ENCODE measurements at places on chromosomes 2 and 18. TPM values are rescaled to one million over a fixed set of nuclear protein-coding genes. Genes with fewer than 3 reads are reported as not detected.

DNA sequence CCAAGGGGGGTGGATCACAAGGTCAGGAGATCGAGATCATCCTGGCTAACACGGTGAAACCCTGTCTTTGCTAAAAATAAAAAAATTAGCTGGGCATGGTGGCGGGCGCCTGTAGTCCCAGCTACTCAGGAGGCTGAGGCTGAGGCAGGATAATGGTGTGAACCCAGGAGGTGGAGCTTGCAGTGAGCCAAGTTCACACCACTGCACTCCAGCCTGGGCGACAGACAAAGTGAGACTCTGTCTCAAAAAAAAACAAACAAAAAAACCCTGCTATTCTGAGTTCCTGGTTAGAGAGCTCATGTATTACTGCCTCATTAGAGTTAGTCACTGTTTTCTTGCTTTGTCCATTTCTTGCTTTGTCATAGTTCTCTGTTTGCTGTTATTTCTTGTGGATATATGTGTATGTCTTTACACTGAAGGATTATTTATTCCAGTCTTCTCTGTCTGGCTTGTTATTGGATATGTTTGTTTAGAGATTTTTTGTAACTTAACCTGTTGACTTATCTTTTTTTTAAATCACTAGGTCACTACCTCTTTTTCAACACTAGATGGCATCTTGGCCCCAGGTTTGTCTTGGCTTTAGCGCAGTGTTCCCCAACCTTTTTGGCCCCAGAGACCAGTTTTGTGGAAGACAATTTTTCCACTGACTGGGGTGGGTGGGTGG is 17.0 kb downstream of the TTLL4 start:
- DNase-seq: peak; percentile 67

DNA sequence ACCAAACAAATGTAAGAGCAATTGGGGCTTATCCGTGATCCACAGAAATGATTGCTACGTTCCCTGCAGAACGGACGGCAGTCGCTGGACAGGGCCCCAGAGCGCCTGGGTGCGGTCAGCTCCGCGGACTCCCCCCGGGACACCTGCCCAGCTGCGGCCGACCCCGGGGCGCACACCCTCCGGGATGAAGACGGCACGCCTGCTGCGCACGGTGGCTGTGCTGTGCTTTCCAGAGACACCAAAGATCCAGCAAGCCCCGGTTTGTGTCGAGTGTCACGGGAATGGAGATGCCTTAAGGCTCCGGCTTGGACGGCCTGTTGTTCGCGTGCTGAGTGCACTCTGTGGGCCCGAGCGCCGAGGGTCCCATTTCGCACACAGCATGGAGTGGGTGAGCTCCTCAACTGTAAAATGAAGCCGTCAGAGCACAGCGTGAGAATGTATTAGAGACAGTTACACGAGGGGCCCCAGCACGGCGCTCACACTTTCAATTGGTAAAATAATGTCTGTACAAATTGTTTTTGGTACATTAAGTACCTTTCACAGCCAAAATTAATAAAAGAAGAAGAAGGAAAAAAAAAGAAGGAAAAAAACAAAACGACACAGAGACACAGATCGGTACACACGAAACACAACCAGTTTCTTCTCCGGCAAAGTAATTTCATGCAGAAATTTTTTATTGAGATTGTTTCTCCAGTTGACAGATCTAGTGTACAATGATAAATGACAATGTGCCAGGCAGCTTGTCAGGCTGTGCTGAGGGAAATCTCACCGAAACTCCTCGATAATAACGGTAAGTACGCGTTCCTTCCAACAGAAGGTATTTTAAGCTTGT is 615.8 kb upstream of the SALL3 start:
- peak; percentile 41 for DNase-seq

The TRIM54 gene
- 0.47 TPM for total RNA-seq

The LYG1 gene
- 2.1 TPM for total RNA-seq

- no peak for DNase-seq
These were observed 11.6 kb downstream of the EN1 start for GRCh38 chr2:118835746-118836410.

The PDCL3 gene
- total RNA-seq: 44.3 TPM

The ASPRV1 gene
- 1.4 TPM for total RNA-seq

GRCh38 chr2:186068139-186068801 is 329.7 kb downstream of the FSIP2 start:
- no peak for DNase-seq

- DNase-seq: no peak
These were observed 290.5 kb upstream of the HS6ST1 start for GRCh38 chr2:128608921-128609880.

GRCh38 chr2:53504507-53504906 is 263.1 kb upstream of the CHAC2 start:
- DNase-seq: no peak

- no peak for DNase-seq
These were observed 199.3 kb upstream of the EPAS1 start for GRCh38 chr2:46097714-46098480.

DNA sequence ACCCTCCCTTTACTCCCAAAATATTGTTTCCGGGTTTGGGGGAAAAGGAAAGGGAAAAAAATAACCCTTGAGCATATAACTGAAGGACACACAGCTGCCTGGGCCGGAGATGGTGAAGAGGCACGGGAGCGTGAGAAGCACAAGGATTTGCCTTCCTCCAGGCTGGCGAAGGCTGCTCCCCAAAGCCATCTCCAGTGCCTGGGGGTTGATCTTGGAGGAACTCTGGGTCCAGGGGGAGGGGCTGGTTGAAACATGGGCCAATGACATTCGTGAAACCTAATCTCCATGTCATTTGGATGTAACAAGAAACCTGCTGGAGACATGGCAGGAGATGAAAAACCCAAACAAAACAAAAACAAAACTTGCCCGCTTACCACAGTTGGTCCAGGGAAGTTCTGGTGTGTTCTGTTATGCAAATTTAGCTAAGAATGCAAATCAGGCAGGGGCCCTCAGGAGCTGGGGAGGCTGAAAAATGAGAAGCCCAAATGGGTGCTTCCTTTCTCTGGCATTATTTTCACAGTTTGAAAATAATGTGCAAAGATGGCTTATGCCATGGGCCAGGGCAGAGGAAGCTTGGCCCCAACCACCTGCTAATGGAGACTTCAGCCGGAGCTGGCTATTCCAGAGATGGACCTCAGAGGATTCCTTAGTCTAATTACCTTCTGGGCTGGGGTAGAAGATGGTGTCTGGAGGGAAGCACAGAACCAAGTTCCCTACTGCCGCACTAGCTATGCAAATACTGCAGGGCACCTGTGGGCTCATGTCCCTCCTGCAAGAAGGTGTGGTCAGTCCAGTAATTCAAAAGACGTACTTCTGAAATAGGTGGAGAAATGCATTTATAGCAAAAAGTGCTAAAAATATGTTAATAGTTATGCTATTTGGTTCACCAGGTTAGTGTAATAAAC is 180.9 kb downstream of the BCL2 start:
- DNase-seq: no peak

- DNase-seq: peak; percentile 74
These were observed 65.1 kb downstream of the CUL3 start for GRCh38 chr2:224520064-224520463.

DNA sequence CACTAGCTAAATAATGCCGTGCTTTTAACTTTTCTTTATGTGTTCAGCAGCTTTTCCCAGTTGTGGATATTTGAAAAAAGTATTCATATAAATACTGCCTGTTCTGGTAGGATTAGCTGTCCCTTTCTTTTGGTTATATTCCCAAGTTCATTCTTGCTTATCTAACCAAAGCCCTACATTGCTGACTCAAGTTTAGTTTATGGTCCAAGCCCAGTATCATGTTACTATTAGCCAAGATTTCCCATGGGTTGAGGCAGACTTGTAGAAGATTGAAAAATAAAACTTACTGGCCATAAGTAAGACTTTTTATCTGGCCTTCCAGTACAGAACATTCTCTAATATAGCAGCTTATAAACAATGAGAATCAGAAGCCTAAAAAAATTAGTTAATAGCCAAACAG is 49.7 kb upstream of the NFE2L2 start:
- DNase-seq: no peak

The ERBB4 gene
- not detected for total RNA-seq

DNA sequence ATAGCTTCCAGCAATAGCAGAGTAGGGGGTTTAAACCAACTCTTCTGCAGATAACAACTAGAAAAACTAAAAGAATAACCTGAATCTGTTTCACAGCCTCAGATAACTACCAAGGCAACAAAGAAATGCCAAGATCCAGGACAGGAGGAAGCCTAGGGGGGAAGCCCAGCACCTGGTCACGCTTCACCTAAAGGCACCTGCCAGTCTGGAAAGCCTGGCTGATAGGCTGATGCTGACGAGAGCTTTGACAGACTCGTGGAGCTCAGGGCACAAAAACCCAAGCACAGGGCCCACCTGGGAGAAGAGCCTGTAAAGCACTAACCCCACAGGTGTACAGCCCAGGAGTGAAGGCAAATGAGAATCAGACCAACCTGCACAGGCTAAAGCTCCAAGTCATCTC is 22.6 kb downstream of the EIPR1 start:
- DNase-seq: no peak

GRCh38 chr18:56919190-56919589 is 227.7 kb upstream of the BOD1L2 start:
- no peak for DNase-seq

The SCYGR4 gene
- total RNA-seq: not detected

The RAB27B gene
- 0.45 TPM for total RNA-seq

The EVA1A gene
- total RNA-seq: not detected

DNA sequence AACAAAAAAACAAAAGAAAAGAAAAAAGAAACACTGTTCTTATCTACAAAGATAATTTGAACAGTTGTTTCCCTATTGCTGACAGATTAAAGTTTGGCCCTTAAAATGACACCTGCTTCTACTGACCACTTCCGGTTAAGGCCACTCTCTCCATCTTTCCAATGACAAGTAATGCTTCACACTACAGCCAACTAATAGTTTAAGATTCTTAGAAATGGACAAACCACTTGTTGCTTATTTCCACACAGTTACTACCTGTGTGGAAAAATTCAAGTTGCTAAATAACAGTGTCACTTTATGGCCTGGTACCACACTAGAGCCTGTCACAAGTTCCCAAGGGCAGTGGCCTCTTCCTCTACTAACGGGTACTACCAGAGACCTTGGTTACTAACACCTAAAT is 2.4 kb downstream of the TMEM185B start:
- no peak for DNase-seq

The AGAP1 gene
- 2.3 TPM for total RNA-seq

- DNase-seq: no peak
These were observed 72.6 kb downstream of the ACTR2 start for GRCh38 chr2:65300134-65300760.

- DNase-seq: no peak
These were observed 39.7 kb downstream of the DYNC1I2 start for GRCh38 chr2:171726847-171727450.

DNA sequence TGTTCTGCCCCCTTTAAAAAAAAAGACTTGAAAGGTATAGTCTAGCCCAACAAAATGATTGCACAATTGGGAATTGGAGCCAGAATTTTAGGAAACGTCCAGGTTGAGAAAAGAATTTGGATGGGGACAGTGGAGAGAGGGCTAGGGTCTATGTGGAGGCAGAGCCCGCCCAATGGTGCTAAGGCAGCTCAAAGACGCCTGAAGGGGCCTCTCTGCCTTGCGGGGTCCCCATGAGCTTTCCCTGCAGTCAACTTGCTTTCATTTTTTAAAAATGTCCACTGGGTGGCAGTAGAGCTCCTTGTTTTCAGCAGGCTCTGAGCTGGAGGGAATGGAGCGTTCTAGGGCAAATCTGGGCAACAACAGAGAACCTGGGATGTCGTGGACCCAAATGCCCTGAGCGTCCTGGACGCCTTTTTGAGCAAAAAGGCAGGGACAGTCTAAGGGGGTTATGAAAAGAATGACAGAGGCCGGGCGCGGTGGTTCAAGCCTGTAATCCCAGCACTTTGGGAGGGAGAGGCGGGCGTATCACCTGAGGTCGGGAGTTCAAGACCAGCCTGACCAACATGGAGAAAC is 40.2 kb upstream of the ITM2C start:
- DNase-seq: peak; percentile 89

DNA sequence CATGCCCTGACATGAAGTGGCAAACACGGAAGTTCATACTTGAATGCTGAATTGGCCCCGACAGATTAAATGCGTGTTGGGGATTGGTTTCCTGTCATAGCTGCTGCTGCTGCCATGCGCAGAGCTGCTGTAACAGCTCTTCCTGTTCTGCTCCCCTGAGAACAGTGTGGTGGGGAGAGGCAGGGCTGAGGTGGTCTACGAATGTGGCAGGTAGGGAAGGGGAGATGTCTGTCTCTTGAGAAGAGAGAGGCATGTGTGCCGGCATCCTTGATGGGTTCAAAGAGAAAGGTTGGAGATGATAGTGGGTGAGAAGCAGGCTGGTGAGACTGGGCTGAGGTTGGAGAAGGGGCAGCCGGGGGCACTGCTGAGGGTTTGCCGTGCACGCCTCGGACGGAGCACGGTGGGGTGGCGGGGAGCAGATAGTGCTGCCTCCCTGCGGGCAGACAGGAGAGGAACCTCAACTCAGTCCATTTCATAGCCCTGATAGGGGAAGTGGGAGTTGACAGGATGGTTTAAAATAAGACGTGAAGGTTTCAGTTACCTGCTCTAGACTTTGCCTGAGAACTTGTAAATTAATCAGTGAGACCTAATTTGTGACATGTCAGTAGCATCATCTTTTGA is 46.1 kb downstream of the TMEM185B start:
- peak; percentile 91 for DNase-seq

DNA sequence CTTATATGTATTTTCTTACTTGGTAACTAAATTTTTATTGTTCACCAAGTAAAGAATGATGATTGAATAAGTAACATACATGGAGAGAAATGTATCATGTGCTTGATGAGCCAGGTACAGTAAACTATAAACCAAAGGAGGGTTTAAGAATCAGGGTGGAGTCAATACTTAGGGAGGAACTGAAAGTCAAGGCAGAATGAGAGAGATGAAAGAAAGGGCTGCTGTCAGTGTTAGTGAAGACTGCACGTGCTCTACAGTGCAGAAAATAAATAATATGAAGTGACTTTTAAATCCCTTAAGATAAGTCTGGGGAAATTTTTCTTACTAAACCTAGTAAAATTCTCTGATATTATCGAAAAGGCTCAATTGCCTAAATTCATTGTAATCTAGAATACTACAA is 986.0 kb downstream of the DSC3 start:
- DNase-seq: no peak

Data from activated CD4-positive, alpha-beta T cell treated with anti-CD3 and anti-CD28 coated beads, Interleukin-2, amount 10 ng/mL, durations not matched to agents 24 days and 14 days (primary cell).